Stimulated activated CD4-positive, alpha-beta T cell treated with anti-CD3 and anti-CD28 coated beads, Interleukin-15, amount 100 ng/mL, for 1 hour (primary cell): ENCODE measurements at places on chromosomes 2 and 18.

DNA sequence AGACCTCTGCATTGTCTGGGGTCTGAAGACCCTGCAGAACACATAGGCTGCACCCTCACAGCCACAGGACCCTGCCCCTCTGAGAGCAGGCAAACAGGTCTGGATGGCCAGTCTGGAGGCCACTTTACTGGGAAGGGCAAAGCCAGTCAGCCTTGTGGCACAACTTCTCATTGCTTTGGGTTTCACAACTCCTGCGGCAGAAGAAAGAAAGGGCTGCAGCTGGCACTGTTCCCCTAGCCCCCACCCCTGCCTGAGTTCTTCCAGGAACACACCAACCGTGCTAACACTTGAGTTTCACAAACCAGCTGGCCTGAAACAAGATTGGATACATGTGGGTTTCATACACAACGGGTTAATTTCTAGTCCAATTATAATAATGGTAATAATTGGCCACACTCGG, 276.5 kb upstream of the MGAT5 start:
- no peak for DNase-seq

GRCh38 chr2:25400169-25400568, 58.4 kb upstream of the DNMT3A start:
- DNase-seq, result no peak

DNA sequence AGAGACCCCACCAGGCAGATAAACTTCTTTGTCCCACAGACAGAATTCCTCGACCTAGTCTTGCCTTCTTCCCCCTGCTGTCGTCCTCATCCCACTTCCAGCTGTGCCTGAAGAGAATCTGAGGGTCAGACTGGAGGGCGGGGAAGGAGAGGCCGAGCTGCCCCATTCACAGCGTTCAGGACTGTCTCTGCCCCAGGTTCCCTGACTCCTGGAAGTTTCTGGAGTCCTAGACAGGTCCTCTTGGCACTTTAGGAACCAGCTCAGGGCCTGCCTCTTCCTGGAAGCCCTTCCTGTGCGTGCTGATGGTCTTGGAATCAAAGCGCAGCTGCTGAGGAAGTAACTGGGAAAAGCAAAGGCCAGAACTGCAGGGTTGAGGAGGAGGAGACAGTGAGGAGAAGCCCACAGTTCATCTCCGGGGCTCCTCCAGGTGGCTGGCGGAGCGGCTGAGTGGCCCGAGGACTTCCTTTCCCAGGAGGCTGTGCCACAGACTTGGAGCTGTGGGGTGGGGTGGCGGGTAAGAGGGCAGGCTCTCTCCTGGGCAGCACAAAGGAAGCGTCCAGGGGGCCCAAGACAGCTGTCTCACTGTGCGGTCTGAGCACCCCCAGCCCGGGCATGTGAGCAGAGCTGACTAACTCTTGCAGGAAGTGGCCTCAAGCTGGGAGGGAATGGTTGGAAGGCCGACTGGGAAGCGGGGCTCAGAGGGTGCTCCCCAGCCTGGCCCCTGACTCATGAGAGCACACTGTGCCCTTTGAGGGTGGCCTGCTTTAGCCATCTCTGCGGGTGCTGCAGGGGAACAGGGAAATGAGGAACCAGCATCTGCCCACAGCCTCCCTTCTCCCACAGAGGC, 39.5 kb downstream of the SDC1 start:
- DNase-seq, result no peak

- no peak for DNase-seq
These were observed 21.6 kb upstream of the OTX1 start for GRCh38 chr2:63029058-63029457.

DNA sequence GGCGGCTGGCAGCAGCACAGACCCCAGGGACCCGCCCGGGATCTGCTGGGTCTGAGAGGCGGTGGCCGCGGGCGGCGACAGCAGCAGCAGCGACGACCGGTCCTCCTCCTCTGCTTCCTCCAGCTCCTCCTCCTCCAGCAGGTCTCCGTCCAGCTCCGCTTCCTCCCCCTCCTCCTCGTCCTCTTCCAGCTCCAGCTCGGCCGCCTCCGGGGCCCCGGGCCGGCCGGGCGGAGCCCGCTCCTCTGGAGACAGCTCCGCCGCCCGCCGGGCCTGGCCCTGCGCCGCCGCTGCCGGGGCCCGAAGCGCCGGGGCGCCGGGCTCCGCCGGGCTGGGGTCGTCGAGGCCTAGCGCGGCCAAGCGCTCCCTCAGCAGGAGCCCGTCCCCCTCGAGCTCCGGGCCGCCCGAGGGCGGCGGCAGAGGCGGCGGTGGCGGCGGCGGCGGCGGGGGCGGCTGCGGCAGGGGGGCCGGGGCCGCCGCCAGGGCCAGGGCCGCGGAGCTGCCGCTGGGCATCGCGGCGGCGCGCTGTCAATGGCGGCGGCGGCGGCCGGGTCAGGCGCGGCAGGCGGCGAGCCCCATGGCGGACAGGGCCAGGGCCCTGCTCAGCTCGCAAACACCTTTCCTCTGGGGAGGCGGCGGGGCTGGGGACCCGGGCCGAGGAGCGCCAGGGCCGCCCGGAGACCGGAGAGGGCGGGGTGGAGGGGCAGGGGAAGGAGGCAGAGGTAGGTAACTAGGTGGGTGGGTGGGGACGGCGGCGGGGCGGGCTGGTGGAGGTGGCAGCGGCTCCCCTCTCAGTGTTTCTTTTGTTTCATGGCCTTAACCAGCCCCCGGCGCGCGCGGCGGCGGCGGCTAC, 445 bp downstream of the MEX3C start:
- DNase-seq, result peak; percentile 16

DNA sequence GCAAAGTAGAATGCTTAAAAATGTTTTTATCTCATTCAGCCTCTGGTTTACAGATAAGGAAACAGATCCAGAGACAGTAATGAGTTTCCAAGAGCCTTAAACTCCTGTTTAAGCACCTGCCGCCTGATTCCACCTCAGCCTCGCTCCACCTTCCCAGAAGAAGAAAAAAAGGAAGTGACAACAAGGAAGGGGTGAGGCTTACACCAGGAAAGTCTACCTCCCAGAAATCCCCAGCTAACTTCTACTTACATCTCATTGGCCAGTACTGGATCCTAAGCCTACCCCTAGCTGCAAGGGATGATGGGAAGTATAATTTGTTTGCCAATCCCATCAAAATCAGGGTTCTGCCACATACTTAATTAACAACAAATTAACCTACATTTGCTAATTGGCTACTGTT, 15.3 kb upstream of the ARID5A start:
- no peak for DNase-seq

- no peak for DNase-seq
These were observed 144.6 kb upstream of the SATB2 start for GRCh38 chr2:199602271-199602895.

- DNase-seq, result no peak
These were observed 233.9 kb downstream of the SATB2 start for GRCh38 chr2:199223791-199224190.

- no peak for DNase-seq
These were observed 17.8 kb downstream of the SERPINB13 start for GRCh38 chr18:63604791-63605567.

DNA sequence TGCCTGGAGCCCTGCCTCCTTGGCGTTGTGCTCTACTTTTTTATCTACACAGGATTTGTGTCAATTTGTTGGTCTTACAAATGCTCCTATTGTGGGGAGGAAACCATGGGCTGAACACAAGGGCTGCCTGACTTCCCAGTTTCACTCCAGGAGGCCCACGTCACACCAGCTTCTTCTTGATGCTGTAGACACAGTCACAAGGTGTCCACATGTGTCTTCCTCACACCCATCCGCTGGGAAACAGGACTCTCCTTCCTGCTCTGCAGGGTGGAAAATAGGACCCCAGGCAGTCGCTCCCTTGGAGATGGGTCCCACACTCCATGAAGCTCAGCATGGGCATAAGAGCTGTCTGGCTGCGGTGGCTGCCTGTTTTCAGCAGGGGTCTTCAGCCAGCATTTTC, 468.2 kb downstream of the EPHA4 start:
- no peak for DNase-seq

GRCh38 chr2:71483246-71483645, 29.9 kb downstream of the DYSF start:
- DNase-seq, result no peak

DNA sequence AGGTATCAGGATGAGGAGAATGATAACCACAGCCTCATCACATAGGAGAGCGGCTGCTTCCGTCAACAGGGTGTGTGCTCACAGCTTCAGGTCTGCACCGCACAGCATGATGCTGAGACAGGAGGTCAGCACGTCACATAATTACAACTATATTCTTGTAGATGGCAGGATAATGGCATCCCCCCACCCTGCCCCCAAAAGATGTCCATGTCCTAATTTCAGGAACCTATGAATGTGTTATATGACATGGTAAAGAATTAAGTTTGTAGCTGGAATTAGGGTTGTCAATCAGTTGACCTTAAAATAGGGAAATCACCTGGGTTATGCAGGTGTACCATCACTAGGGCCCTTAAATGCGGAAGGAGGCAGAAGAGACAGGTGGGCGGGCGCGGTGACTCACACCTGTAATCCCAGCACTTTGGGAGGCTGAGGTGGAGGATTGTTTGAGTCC, 73.9 kb downstream of the ARL4C start:
- peak; percentile 32 for DNase-seq

GRCh38 chr2:140585016-140585415, 1545.8 kb downstream of the LRP1B start:
- no peak for DNase-seq

DNA sequence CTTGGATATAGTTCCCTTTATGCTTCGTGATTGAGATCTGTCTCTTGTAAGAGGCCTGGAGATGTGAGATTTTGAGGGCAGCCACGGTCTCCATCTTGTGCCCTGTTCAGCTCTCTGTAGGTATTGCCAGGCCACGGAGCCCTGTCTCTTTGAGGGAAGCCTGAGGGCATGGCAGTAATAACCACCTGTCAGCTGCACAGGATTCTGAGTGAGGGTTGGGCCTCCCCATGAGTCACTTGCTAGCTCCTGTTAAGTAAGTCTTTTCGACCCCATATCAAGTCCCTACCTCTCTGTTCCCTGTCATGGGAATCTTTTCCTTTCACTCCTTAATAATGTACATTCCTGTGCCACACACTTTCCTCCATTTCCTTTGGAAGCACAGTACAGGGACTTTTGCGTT, 20.4 kb downstream of the LYPD6B start:
- no peak for DNase-seq
